Cardiac fibroblast (primary cell): ENCODE measurements at places on chromosomes 1 and 21.

- DNase-seq = no peak
Measured at GRCh38 chr1:111863401-111863800, 107.7 kb downstream of the DDX20 start.

- DNase-seq = no peak
Measured at GRCh38 chr1:240114222-240114621, 22.5 kb downstream of the FMN2 start.

- no peak for DNase-seq
Measured at GRCh38 chr1:24348196-24348595, 29.0 kb downstream of the GRHL3 start.

- no peak for DNase-seq
Measured at GRCh38 chr1:180997843-180998504, 24.7 kb downstream of the STX6 start.

GRCh38 chr1:36419140-36419539 lies 21.4 kb upstream of the LSM10 start:
- no peak for DNase-seq

- DNase-seq = no peak
Measured at GRCh38 chr1:224784265-224785039, 145.0 kb upstream of the DNAH14 start.

DNA sequence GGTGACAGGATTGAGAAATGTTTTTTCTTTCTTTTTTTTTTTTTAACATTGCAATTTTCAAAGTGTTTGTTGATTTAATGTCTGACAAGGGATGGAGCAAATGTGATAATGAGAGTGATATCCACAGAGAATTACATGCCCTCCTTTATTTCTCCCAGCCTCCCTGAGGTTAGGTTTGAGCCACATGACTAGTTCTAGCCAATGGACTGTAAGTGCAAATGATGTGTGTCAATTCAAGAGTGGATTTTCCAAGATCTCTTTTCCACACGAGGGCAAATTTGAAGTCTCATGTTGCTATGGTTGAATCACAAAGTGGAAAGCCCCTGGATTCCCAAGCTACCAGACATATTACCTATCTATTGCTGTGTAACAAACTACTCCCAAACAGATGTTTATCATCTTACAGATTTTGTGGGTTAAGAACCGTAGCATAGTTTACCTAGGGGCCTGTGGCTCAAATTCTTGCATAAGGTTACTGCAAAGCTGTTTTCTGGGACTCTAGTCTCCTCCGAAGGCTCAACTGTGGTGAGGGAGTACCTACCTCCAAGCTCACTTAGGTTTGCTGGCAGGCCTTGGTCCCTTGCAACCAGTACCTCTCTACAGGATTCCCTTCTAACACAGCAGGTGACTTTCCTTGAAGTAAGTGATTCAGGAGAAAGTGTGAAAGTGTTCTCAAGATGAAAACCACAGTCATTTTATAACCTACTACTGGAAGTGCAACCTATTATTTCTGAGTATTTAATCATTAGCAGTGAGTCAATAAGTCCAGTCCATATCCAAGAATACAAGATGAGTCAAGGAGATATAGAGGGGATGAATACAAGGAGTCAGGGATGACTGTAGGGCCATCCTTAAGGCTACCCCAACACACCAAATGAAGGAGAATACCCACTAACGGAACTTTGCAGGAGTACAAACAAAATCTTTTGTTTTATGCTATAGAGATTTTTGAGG lies 533.6 kb downstream of the PTPRC start:
- no peak for DNase-seq

- no peak for DNase-seq
Measured at GRCh38 chr1:56938646-56939045, 27.2 kb downstream of the C8B start.

GRCh38 chr21:36630485-36631206 lies 68.3 kb upstream of the SIM2 start:
- DNase-seq = peak; percentile 65

GRCh38 chr1:88276163-88276562 lies 407.9 kb upstream of the PKN2 start:
- DNase-seq = no peak

DNA sequence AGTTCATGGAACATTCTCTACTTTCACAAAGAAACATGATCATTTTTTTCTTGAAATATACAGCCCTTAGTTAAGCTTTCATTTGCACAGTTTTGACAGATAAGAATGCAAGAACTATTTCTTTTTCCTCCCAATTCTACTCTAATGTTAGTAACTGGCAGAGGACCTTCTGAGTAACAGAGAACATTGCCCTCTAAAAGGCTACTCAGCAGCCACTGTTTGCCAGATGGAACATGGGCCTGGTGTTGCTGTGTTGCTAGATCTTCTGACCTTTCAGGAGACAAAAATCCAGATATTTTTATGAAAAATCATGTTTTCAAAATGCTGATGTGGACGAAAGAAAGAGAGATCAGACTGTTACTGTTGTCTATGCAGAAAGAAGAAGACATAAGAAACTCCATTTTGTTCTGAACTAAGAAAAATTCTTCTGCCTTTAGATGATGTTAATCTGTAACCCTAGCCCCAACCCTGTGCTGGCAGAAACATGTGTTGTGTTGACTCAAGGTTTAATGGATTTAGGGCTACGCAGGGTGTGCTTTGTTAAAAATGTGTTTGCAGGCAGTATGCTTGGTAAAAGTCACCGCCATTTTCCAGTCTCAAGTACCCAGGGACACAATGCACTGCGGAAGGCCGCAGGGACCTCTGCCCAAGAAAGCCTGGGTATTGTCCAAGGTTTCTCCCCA lies 2.9 kb upstream of the PRDX6 start:
- DNase-seq = peak; percentile 22

DNA sequence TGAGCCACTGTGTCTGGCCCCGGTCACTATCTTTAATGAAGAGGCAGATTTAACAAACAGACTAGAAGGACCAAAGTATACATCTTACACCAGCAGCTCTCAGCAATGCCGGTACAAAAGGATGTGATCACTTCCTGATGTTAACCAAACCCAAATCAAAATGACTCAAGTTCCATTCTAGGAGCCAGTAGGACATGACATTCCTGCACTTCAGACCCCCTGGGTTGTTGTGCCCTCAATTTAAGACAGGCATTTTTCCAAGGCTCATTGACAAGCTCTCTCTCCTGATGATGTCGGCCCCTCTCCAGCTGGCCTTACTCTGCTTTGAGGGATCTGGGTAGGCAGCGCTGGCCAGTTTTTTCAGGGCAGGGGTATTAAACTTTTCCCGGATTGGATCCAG lies 35.1 kb downstream of the YARS1 start:
- DNase-seq = peak; percentile 25

DNA sequence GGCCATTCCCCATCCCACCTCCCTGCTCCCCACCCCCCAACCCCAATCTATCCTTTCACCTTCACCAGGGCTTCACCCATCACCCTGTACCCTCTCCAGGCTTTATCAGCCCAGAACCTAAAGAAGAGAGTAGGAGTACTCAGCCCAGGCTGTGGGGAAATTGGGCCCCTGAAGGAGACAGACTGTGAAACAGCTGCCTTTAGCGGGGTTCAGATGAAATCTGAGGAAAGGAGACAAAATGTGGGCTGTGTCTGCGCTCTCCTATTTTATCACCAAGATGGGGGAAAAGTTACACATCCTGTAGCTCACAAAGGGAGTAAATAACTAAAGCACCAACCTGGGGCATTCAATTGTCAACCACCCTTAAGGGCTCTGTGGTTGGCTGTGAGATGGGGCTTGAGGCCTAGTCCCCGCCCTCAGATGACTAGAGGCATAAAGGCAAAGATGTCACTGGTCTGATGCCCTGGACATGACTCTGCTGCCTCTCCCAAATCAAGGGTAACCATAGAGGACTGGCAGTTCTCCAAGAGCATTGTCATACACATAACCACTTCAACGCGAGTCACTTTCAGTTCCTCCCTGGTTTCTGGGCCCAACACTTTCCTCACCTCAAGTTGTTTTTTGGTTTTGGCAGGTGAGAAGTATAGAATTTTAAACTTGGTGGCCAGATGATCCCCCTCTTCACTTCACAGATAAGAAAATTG lies 30.0 kb downstream of the SLC27A3 start:
- peak; percentile 76 for DNase-seq

GRCh38 chr1:215005078-215005477 lies 77.5 kb upstream of the KCNK2 start:
- DNase-seq = no peak

DNA sequence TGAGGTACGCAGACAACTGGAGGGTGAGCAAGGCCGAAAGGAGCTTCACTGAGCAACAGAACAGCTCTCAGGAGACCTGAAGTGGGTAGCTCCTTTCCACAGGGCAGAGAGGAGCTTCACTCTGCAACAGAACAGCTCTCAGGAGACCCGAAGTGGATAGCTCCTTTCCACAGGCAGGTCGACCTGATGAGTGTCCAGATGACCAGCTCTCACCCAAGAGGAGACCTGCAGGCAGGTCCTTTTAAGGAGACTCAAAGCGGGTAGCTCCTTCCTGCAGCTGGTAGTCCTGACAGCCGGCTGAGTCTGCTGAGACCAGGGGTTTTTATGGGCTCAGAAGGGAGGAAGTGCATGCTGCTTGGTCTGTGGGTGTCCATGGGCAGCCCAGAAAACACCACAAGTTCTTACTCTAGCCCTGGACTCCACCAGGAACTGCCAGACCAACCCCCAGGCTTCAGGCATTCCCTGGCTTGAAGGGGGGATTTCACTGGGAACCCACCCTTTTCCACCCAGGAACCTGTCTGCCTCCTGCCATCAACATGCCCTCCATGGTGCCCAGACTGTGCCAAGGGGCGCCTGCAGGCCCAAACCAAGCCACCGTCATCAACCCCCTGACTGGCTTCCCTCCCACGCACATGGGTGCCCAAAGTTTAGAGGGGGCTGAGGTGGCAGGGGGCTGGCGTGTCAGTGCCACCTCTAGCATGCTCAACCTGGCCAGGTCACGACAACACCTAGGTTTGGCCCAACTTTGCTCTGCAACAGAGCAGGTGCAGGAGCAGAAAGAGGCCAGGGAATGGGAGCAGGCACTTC lies 43.6 kb downstream of the ZBTB8OS start:
- no peak for DNase-seq

DNA sequence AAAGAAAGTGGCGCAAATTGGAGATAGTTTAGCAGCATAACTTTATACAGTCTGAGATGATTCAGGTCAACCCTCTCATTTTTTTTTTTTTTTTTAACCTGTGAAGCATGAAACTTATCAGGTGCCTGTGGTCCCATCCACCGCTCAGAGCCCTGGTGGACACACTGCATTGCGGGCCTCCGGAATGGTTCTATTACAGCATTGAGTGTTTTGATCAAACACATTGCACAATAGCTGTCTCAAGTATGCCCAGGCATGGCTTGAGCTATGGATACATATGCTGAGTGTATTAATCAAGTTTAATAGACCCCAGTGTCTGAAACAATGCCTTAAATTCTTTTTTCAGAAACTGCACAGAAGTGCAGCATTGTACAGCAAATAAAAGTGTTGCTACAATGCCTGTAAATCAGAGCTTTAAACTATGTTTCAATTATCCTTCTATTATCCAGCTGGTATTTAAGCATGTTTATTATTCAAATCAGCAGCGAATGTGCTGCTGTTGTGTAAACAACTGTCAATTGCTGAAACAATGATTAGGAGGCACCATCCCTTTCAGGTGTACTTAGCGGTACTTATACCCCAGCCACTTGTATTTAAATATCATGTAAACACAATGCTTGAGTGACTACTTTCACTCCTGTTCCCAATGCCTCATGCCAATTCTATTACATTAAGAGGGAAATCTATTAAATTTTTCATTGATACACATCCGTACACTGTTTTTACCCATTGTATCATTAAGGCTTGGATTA lies 456.6 kb downstream of the RPS6KC1 start:
- DNase-seq = no peak

DNA sequence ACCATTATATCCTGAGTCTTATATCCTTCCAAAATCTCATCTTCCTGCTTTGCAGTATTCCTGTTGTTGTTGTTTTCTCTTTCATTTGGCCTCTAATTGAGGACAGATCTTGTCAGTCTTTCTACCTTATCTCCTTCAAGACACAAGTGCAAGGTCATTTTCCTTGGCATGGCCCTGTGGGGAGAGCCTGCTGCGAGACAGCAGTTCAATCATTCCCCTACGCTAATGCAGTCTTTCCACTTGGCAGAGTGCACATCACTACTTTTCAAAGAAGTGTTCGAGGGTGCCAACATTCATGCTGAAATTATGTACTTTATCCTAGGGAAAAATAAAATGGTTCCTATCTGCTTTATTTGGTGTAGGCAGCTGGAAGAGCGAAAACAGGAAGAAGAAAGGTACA lies 130.3 kb upstream of the SPATA6 start:
- no peak for DNase-seq

DNA sequence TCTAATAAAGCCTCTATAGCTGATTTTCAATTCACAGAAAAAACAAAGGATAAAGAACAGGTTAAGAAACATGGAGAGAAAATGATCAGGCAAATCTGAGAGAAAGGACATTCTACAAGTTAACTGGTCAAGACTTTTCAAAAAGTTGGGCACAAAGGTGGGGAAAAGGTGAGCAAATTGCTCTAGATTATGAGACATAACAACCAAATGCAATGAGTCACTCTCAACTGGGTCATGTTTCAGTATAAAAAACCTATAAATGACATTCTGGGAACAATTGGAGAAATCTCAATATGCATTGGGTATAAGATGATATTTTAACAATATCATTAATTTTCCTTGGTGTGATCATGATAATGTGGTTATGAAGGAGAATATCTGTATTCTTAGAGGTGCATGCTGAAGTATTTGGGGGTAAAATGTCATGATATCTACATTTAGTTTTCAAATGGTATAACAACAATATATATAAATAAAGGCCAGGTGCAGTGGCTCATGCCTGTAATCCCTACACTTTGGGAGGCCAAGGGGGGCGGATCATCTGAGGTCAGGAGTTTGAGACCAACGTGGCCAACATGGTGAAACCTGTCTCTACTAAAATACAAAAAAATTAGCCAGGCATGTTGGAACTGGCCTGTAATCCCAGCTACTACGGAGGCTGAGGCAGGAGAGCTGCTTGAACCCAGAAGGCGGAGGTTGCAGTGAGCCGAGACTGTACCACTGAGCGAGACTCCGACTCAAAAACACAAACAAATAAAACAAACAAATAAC lies 27.0 kb downstream of the ANKRD13C start:
- no peak for DNase-seq

DNA sequence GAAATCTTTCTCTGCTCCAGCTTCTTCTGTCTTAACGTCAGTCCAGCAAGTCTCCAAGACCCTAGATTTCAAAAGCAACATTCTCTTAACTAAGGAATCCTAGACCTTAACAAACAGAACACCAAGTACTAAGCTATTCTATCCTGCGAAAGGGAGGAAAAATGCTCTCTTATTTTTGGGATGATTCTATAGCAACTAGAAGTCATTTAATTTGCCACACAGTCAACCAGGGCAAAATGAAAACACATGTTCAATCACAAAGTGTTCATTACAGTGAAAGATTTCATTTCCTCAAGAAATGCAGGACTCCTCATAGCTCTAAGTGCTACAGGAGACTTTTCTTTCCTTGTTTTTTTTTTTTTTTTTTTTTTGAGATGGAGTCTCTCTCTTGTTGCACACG lies 36.2 kb upstream of the DOCK7 start:
- DNase-seq = no peak
